ENCODE measurements at places on chromosomes 5 and 9. TPM values are rescaled to one million over a fixed set of nuclear protein-coding genes. Genes with fewer than 3 reads are reported as not detected.

DNA sequence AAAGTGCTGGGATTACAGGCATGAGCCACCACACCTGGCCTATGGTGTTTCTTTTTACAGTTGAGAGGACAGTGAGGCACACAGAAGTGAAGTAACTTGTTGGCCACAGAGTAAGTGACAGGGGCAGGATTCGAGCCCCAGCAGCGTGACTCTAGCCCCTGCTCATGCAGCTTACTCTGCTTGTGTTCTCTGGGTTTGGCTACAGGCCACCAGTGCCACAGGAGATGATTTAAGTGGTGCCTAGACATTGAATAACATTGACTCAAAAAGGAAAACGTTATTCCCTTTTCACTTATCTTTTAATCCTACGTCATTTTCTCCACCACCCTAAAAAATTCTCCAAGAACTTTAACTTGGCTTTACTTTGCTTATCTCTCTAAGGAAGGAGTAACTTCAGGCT is 61.4 kb downstream of the SNX24 start:
- DNase-seq, result no peak

DNA sequence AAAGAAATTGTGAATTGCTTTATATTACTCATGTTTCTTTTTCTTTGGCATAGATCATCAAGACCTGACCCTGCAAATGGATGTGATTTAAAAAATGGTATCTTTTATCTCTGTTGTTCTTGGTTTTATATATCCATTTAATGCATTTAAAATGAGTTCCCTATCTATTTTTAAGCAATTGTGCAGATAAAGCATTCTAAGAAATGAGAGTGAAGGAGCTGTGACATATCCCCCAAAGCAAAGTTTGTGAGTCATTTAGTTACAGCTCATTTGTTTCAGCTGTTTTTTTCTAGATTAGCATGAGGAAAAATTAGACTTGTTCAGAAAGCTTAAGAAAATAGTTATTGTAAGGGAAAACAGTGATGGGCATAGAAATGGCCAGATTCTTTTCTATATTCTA is 7.6 kb upstream of the ELOVL7 start:
- no peak for DNase-seq

DNA sequence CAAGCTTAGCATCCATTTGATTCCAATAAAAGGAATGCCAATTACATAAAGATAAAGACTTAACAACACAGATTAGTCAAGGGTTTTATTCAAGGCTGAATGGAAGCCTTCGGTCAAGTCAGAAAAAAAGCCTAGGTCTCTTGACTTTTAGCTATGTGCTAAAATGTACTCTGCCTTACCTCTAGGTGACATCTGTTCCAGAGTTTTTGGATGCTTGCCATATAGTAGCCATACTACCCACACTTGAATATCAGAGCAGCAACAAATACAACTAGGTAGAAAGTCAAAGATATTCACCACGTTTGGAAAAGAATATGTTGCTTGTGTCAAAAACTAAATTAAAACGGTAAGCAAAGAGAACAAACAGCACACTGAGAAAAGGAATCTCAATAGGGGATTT is 484.7 kb downstream of the ELAVL2 start:
- no peak for DNase-seq

GRCh38 chr9:105047742-105048041 is 119.7 kb upstream of the ABCA1 start:
- no peak for DNase-seq

- DNase-seq, result no peak
Measured at GRCh38 chr5:126680191-126680817, 79.6 kb downstream of the PHAX start.

GRCh38 chr9:138021251-138022056 is 143.9 kb downstream of the CACNA1B start:
- no peak for DNase-seq

GRCh38 chr5:134106991-134107701 is 7.3 kb upstream of the TCF7 start:
- DNase-seq, result no peak

- DNase-seq, result no peak
Measured at GRCh38 chr9:33908749-33909148, 91.8 kb downstream of the UBE2R2 start.

DNA sequence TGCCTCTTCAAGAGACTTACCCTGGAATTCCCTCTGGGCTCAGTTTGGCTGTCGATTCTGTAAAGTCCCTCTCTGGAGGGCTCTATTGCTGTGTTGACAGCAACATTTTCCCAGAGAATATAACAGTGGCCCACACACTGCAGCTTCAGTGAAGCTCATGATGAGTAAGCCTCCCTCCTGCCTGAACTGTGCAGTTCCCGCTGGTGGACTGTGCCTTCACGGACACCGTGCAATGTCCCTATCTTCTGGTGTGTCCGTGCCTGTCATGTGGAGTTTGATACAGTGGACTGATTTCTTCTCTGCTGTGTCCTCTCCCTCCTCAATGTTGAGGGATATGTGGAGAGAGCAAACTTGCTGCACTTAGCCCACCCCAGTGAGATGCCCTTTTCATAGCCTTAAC is 109.0 kb downstream of the NTRK2 start:
- no peak for DNase-seq

The STPG3 gene
- total RNA-seq, result 1.4 TPM

The SPATA6L gene
- 0.38 TPM for total RNA-seq

The TSSK1B gene
- total RNA-seq, result not detected

The ZMYND19 gene
- total RNA-seq, result 10.8 TPM

The SAXO1 gene
- not detected for total RNA-seq

The GCNT4 gene
- 0.35 TPM for total RNA-seq

The INSL6 gene
- not detected for total RNA-seq

The AGXT2 gene
- not detected for total RNA-seq

Measured in Right ventricle myocardium inferior (tissue), 1 donor.